CD4-positive, alpha-beta T cell treated with Interleukin-15 for 1 hour (primary cell): ENCODE measurements at places on chromosomes 12 and 14.
A peak's percentile ranks its signal among the peaks of the same experiment; 100 is the strongest.

- no peak for DNase-seq
Observed at GRCh38 chr12:127455347-127456265, 811.4 kb upstream of the TMEM132C start.

GRCh38 chr14:68967459-68967940 lies 11.6 kb downstream of the ACTN1 start:
- no peak for DNase-seq

GRCh38 chr12:54870617-54871016 lies 16.3 kb downstream of the MUCL1 start:
- DNase-seq, result no peak

DNA sequence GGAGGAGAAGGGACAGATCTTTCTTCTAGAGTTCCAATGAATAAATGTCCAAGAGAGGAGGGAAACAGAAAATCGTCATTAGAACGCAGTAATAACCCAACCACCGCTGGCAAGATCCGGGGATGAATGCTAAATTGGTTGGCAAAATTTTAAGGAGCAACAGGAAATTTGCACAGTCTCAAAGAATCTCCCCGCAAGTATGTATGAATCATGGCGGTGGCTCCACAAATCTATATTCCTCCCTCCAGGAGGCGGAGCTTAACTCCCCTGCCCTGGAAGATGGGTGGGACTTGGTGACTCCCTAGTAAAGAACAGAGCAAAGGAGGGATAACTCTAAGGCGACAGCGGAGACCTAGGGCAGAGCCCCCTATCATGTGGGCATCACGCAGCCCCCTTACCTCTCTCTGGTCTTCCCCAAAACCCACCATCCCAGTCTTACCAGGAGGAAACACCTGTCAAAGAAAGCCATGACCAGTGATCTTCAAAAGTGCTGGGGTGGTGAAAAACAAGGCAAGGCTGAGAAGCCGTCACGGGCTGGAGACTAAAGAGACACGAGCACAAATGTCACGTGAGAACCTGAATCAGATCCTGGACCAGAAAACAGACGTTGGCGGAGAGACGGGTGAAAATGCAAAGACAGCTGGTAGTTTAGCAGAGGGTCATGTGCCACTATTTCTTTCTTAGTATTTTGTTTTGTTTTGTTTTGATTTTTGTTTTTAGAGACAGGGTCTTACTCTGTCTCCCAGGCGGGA lies 125.8 kb downstream of the NCOR2 start:
- DNase-seq, result no peak

- DNase-seq, result no peak
Observed at GRCh38 chr14:36649872-36650650, 11.6 kb upstream of the PAX9 start.

- no peak for DNase-seq
Observed at GRCh38 chr12:24307716-24308335, 358.4 kb upstream of the SOX5 start.

GRCh38 chr12:26740991-26741390 lies 92.0 kb downstream of the ITPR2 start:
- DNase-seq, result no peak

GRCh38 chr12:70590051-70590450 lies 47.2 kb downstream of the PTPRB start:
- DNase-seq, result peak; percentile 20

DNA sequence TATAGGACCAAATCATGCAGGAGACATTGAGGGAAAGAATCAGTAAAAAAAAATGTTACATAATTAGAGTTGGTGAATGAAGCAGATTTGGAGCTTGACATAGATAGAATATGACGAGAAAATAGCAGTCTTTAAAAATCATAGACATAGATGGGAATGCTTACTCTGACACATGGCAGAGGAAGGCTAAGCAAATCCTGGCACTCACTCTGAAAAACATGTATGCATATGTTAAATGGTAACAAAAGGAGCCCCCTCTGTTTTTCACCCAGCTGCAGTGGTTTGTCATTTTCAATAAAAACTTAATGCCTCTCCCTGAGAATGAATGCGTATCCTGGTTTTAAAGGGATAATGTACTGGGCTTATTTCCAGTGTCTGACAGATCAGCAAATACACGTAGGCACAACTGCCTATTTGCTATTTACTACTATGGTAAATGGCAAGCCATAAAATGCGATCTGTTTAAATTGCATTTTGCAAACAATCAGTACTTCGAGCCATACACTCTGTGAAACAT lies 561.2 kb upstream of the SEL1L start:
- DNase-seq, result no peak

- no peak for DNase-seq
Observed at GRCh38 chr12:107014055-107014454, 27.1 kb upstream of the MTERF2 start.

GRCh38 chr12:92505254-92506231 lies 197.2 kb upstream of the PLEKHG7 start:
- peak; percentile 40 for DNase-seq

- DNase-seq, result no peak
Observed at GRCh38 chr12:20370014-20370386, 1.7 kb downstream of the PDE3A start.

GRCh38 chr14:78450669-78451318 lies 280.6 kb downstream of the NRXN3 start:
- DNase-seq, result no peak
